Breast epithelium (tissue), 4 donors: ENCODE measurements at places on chromosomes 5 and 9. TPM values are rescaled to one million over a fixed set of nuclear protein-coding genes. Genes with fewer than 3 reads are reported as not detected.

RBM22 gene
- 44.9 TPM for total RNA-seq

PDCD1LG2 gene
- total RNA-seq: 8.0 TPM

CLIC3 gene
- total RNA-seq: not detected

CBY3 gene
- total RNA-seq: not detected

IL33 gene
- 29.2 TPM for total RNA-seq

PRR7 gene
- total RNA-seq: 0.48 TPM

PCDHA7 gene
- total RNA-seq: 1.3 TPM

RNF14 gene
- total RNA-seq: 80.2 TPM

GPR21 gene
- 3.3 TPM for total RNA-seq

ZNF454 gene
- 1.9 TPM for total RNA-seq

C9orf40 gene
- total RNA-seq: 4.2 TPM

DDX4 gene
- total RNA-seq: not detected

SPATA31E1 gene
- total RNA-seq: not detected

RORB gene
- total RNA-seq: 0.33 TPM

NMUR2 gene
- total RNA-seq: not detected

STRBP gene
- total RNA-seq: 22.6 TPM

PCDHA9 gene
- 1.5 TPM for total RNA-seq
